ENCODE measurements at places on chromosomes 4 and X. TPM values are rescaled to one million over a fixed set of nuclear protein-coding genes. Genes with fewer than 3 reads are reported as not detected.

The ITIH6 gene
- not detected for total RNA-seq

The CENPI gene
- total RNA-seq, result 21.0 TPM

The ETNPPL gene
- 2.3 TPM for total RNA-seq

The NSUN7 gene
- total RNA-seq, result 26.5 TPM

The CT45A5 gene
- total RNA-seq, result 0.18 TPM

- no peak for DNase-seq
Measured at GRCh38 chrX:19893727-19894126, 6.3 kb upstream of the SH3KBP1 start.

GRCh38 chr4:40240040-40240653 lies 43.3 kb downstream of the RHOH start:
- no peak for DNase-seq

DNA sequence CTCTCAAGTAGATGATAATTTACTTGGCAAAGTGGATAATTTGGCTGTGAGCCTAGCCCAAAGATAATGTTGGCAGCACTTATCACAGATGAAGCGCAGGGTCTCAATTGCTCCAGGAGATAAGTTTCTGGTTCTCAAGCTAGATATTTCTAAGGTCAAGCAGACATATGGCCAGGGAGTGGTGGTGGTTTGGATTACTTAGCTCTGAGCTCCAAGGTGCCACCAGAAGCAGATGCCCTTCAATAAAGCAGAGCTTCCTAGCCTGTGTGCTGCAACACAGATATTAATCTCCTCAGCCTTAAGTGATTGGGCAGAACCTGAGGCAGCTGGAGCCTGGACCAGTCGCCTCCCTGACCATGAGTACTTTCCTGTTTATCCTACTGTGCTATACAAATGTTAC lies 79.2 kb upstream of the NALF2 start:
- DNase-seq, result no peak

- no peak for DNase-seq
Measured at GRCh38 chrX:119871245-119871598, 311 bp downstream of the RNF113A start.

DNA sequence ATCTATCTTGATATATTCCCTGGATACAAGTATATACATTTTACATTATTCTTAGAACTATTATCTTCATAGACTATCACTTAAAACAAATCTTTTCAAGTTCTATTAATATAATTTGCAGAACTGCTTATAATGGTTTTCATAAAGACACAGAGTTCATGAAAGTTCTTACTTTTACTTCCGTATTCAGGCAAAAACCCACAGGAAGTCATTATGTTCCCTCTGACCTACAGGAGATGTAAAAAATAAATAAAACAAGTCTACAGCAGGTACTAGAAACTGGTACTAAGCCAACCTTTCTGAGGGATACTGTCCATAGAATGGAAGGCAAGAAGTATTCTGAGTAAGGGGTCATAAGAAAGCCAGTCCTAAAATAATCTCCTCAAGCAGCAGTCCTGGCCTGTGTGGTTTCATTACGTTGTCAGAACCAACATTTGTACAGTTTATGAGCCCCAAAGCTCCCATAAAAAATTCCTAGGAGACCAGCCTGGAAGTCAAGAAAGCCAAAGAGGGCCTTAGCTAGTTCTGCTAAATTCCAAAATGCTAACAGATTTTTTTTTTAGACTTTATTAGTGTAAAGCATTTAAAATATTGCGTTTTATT lies 68.6 kb downstream of the CAMK2D start:
- no peak for DNase-seq

DNA sequence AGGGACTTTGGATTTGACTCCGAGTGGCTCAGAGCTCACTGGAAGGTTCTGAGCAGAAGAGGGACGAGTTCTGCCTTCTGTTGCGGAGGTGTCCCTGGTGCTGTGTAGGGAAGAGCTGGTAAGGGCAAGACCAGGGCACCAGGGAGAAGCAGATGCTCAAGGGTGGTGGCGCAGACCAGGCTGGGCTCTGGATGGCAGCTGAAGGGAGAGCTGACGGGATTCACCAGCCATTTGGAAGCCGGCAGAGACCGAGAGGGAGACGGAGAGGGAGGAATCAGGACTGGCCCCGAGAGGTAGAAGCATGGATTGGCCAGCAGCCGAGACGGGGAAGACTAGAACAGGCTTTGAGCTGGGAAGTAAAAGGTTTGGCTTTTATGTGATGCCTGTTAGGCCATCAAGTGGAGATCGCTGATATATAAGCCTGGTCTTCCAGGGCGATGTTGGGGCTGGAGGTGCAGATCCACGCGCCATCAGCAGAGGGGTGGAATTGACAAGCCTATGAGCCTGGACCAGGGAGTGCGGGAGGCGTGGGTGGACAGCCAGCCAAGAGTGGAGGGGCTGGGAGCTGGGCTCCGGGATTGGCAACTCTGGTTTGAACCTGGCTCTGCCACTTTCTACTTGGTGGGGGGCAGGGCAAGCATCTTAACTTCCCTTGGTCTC lies 43.4 kb downstream of the ADRA2C start:
- no peak for DNase-seq

- DNase-seq, result no peak
Measured at GRCh38 chrX:105210258-105210657, 10.2 kb downstream of the TEX13A start.

- DNase-seq, result no peak
Measured at GRCh38 chrX:79511799-79512198, 144.7 kb upstream of the ITM2A start.

GRCh38 chr4:43547561-43547960 lies 655.0 kb downstream of the GRXCR1 start:
- no peak for DNase-seq

DNA sequence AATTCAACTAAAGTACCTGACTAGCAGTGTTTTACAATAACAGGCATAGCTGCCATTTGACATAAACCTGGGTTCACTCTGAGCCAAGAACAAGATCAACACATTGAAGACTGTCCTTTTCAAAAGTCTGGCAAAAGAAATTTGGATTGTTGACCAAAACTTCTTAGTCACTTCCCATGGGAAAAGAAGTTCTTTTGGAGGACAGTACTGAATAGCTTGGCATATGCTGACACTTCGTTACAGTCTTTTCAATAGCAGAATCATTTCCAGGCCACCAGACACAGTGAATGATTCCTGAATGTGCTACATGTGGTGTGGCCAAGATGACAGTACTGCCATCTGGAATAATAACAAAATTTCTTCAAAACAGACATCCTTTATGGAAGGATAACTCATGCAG lies 560.3 kb downstream of the GRID2 start:
- no peak for DNase-seq

GRCh38 chr4:88759039-88759894 lies 61.6 kb upstream of the NAP1L5 start:
- DNase-seq, result no peak
